ENCODE measurements at places on chromosomes 5 and 9. TPM values are rescaled to one million over a fixed set of nuclear protein-coding genes. Genes with fewer than 3 reads are reported as not detected.

Gene GAPVD1
- 53.1 TPM for total RNA-seq

Gene KCNV2
- not detected for total RNA-seq

Gene ATP10B
- total RNA-seq = not detected

GRCh38 chr9:110220809-110221208, 12.8 kb upstream of the C9orf152 start:
- DNase-seq = no peak

DNA sequence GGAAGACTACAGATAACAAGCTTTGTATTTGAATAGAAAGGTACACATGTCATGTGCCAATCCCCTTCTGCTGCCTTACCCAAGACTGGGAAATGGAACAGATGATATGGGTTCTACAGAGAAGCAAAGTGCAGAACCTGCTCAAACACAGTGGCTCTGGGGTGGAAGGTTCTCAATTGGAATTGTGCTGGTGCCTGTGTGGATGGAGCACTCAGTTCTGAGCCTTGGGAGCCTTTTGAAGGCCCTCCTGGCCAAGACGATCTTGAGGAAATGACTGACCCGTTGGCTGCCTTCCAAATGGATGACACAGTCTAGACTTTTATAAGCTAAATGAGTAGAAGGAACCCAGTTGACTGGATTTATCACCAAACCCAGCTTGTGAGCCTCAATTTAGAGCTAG, 4.2 kb upstream of the PRSS3 start:
- DNase-seq = peak; percentile 56

- no peak for DNase-seq
Measured at GRCh38 chr5:29089591-29090130, 2051.3 kb upstream of the CDH9 start.

DNA sequence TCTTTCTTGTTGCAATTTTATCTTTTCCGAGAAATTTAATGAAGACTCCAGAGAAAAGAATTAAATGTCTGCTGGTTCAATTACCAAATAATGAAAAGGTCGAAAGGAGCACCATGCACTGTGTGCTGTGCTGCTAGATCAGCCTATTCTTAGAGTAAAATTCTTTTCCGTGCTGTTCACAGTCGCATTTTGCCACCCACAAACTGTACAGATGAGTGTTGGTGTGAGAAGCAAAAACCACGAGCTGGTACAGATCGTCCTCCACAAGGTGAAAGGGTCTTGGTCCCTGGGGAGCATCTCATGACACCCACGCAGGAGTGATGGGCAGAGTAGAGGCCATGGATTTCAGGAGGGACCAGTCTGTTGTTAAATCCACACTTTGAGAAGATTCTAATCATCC, 143.8 kb upstream of the PUM3 start:
- no peak for DNase-seq
